Natural killer cell treated with Interleukin-12 subunit alpha and Interleukin-12 subunit beta and Interleukin-15 and Interleukin-18, amount 100 ng/mL, for 72 hours (primary cell): ENCODE measurements at places on chromosomes 2 and 18. TPM values are rescaled to one million over a fixed set of nuclear protein-coding genes. Genes with fewer than 3 reads are reported as not detected.

Gene ACTG2
- not detected for total RNA-seq

- H3K4me1 ChIP-seq = peaks cover 49% of the 10 kb centered on the region
- H3K4me3 ChIP-seq = peak overlapping the region; percentile 85
- peak overlapping the region; percentile 89 for H3K27ac ChIP-seq
- H3K36me3 ChIP-seq = no peaks in the 10 kb centered on the region
- DNase-seq = peak; percentile 78
- H3K27me3 ChIP-seq = no peaks in the 10 kb centered on the region
Observed at GRCh38 chr2:218396688-218397462, 2.8 kb upstream of the CTDSP1 start.

- H3K4me3 ChIP-seq = peak overlapping the region; percentile 70
- no peak for DNase-seq
- H3K4me1 ChIP-seq = peaks cover 27% of the 10 kb centered on the region
- peak overlapping the region; percentile 85 for H3K27ac ChIP-seq
- peaks cover 4% of the 10 kb centered on the region for H3K36me3 ChIP-seq
Observed at GRCh38 chr2:43426305-43427031, 169.4 kb downstream of the THADA start.

Gene AQP12B
- not detected for total RNA-seq

Gene HOXD3
- total RNA-seq = not detected

Gene PSMD1
- total RNA-seq = 153 TPM

- H3K27me3 ChIP-seq = no peaks in the 10 kb centered on the region
- no peak overlapping the region for H3K27ac ChIP-seq
- H3K4me1 ChIP-seq = no peaks in the 10 kb centered on the region
Observed at GRCh38 chr2:209727077-209727476, 44.6 kb upstream of the UNC80 start.

Gene QPCT
- 1.5 TPM for total RNA-seq

Gene ABCG5
- not detected for total RNA-seq

Gene CRYGD
- total RNA-seq = not detected

DNA sequence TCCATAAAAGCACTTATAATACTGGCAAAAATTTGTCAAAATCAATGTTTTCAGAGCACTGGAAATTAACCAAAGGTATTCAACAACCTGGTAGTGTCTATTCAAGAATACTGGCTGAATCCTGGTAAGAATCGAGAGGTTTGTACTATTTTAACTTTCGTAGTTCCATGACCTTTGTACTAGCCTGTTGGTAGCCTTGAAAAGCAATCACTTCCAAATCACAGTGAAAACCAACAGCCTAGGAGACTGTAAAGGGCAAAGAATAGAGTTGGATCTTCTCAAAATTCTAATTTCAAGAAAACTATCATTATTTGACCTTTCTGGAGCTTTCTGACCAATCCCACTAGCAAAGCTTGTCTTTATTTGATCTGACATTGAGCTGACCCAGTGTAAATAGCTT, 64.8 kb upstream of the CCDC178 start:
- no peak overlapping the region for H3K27ac ChIP-seq
- no peaks in the 10 kb centered on the region for H3K27me3 ChIP-seq
- H3K4me1 ChIP-seq = no peaks in the 10 kb centered on the region
- DNase-seq = no peak

DNA sequence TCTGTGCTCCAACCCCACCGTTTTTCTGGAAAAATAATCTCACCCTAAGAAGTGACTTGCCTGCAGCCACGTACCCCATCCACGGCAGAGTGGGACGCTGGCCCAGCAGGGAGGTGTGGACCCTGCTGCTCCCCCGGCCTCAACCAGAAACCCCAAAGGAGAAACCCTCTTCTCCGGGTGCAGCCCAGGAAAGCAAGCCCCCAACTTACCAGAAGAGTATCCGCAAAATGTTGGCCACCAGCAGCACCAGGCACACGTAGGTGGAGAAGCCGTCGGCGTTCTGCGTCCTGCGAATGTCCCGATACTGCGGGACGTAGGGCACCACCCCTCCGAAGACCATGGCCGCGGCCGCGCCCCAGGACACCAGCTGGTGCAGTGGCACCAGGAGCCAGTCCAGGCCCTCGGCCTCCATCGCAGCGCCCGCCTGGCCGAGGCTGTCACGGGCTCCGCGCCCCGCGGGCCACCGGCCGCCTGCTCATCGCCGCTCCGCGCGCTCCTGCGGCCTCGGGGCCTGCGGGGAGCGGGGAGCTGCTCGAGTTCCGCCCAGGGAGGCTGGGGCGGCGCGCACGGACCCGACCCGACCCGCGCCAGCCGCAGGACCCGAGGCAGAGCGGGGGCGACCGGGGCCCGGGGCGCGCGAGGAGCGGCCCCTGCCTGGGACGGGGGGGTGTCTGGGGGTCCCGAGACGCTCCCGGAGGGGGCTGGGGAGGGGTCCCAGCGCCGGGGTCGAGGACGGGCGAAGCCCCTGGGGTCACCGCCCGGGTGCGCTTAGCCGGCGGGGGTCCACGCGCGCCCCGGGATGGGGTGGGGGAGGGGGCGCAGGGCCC, 725 bp downstream of the SLC66A2 start:
- no peaks in the 10 kb centered on the region for H3K36me3 ChIP-seq
- H3K27me3 ChIP-seq = no peaks in the 10 kb centered on the region
- H3K4me3 ChIP-seq = peak overlapping the region; percentile 84
- no peak for DNase-seq

DNA sequence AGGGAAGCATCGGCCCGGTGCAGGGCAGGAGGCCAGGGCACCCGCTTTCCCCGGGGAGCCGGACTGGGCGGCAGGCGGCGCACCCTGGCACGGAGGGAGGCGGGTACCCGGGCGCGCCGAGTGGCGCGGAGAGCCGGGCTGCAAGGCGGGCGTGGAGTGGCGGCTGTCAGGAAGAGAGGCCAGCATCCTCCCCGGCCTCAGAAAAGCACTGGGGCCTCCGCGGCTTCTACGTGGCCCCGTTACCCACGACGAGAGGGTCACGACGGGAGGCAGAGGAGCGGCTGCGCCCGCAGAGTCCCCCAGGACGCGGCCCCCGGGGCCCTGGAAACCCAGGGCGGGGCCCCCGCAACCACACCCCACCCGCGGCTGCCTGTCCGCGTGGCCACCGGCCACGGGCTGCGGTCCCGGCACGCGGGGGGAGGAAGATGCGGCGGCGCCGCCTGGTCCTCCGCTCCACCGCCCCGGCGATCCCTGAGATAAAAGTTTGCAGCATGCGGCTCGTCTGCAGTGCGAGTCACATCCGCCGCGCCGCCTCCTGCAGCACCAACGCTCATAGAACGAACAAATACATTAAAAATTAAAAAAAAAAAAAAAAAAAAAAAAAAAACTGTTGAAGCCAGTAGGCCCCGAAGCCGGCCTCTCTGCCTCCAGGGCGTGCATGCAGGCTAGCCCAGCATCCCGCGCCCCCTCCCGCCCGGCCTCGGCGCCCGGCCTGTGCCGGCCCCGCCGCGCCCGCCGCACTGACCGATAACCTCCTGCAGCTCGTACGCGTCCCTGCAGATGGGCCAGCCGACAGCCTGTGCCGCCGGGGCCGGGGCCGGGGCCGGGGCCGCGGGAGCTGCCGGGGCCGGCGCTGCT, 683 bp downstream of the STK39 start:
- H3K27me3 ChIP-seq = no peaks in the 10 kb centered on the region
- peak; percentile 82 for DNase-seq
- peak overlapping the region; percentile 97 for H3K4me3 ChIP-seq
- H3K4me1 ChIP-seq = peaks cover 43% of the 10 kb centered on the region
- H3K36me3 ChIP-seq = peaks cover 6% of the 10 kb centered on the region

GRCh38 chr2:9975805-9976447, 24.4 kb downstream of the GRHL1 start:
- no peak overlapping the region for H3K4me3 ChIP-seq
- peaks cover 9% of the 10 kb centered on the region for H3K4me1 ChIP-seq
- no peak overlapping the region for H3K27ac ChIP-seq
- no peak for DNase-seq
- H3K36me3 ChIP-seq = no peaks in the 10 kb centered on the region

Gene IL36G
- total RNA-seq = not detected

DNA sequence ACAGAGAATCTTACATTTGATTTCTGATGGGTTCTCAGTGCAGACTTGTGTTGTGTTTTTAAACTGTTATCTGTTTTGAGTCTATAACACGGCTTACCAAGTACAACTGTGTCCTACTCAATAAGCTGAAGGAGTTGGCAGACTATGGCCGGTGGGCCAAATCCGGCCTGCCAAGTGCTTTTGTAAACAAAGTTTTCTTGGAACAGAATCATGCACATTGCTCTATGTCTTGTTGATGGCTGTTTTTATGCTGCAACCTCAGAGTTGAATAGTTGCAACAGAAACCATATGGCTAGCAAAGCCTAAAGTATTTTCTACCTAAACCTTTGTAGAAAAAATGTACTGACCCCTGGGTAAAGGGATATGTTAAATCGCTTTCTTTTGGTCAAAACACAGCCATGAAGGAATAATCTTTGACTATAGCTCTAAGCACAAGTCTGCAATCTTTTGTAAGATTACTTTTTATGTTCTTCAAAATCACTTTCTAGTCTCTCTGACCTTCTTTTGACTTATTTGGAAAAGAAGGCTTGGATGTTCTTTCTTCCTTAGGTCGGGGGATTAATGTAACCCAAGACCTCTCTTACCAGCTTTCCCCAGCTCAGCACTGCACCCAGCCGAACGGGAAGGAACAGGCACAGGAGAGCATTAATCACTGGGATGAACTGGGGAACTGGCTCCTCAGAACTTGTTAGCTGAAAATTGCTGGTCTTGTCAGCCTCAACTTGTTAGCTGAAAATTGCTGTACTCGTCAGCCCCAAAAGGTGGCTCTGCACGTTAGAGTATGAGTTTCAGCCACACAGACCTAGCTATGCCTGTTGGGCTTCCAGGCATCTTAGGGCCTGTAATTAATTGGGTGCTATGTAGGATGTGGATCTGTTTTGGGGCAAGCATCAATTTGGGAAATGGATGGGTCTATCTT, 75.4 kb downstream of the CD8B2 start:
- DNase-seq = no peak
- H3K4me3 ChIP-seq = no peak overlapping the region
- H3K27ac ChIP-seq = no peak overlapping the region
- peaks cover 28% of the 10 kb centered on the region for H3K27me3 ChIP-seq
- H3K36me3 ChIP-seq = no peaks in the 10 kb centered on the region
- no peaks in the 10 kb centered on the region for H3K4me1 ChIP-seq

DNA sequence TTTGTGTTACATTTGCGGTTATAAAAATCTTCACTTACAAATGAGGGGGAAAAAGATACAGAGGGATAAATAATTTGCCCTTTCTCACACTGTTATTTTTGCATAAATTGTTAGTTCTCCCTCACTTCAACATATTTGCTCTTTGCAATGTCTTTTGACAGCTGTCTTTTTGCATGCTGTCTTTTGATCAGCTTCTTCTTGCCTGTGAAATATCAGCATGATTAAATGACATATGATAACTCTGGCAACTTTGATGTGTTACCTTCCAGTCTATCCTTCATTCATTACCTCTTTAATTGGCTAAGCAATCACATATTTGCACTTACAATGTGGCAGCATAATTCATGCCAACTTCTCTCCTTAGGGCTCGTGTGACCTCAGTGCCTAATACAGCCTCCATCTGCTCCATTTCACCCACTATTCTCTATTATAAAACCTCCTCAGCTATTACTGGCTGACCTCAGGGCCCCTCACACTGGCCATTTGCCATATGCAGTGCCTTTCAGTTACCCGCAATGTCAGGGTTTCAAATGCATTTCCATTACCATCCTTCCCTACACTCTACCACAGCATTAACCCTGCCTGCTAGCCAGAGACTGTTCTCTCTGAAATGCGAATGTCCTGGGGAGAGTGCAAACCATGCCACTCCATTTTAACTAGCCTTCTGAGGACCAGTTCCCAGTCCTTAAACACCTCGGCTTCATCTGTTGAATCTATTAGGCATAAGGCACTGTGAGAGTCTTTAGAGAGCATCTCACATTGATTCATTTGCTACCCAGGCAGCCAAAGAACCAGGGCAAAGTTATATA, 1056.6 kb upstream of the CHAC2 start:
- H3K27ac ChIP-seq = no peak overlapping the region
- DNase-seq = no peak
- H3K27me3 ChIP-seq = no peaks in the 10 kb centered on the region
- H3K36me3 ChIP-seq = no peaks in the 10 kb centered on the region
- no peak overlapping the region for H3K4me3 ChIP-seq
- no peaks in the 10 kb centered on the region for H3K4me1 ChIP-seq

DNA sequence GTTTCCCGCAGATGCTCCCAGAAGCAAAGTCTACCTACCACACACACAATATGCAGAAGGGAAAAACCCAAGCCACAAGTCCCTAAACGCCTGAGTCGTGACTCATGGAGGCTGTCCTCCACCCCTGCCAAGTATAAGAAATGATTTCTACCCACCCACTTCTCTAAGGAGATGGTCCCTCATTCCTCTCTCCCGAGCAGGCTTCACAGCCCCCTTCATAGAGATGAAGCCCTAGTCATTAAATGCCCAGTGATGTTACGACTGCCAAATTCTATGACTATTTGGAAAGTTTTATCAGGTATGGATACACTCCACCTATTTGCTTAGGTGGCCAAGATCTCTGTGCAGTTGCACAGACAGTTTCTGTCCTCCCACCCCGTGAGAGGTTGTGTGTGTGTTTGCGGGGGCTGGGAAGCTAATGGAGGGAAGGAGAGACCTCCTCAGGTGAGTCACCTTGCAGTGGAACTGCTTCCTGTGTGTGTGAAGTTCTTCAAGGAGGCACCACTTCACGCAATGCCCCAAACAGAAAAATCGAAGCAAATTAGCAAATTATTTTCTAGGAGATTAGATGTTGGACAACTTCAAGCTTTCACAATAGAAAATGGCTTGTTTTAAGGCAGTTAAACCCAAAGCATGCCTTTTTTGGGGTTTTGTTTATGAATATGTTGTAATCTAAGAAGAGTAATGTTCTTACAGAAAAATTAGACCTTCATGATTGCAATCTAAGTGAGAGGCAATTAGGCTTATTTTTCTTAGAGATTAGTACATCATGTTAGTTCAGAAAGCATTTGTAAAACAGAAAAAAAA, 175.2 kb downstream of the TGIF1 start:
- peaks cover 2% of the 10 kb centered on the region for H3K27me3 ChIP-seq
- H3K4me3 ChIP-seq = peak overlapping the region; percentile 73
- H3K4me1 ChIP-seq = peaks cover 16% of the 10 kb centered on the region
- H3K27ac ChIP-seq = peak overlapping the region; percentile 89
- peak; percentile 78 for DNase-seq

Gene CROCC2
- total RNA-seq = not detected

Gene DCDC2C
- total RNA-seq = not detected
